RPMI7951 (cell line): ENCODE measurements at places on chromosomes 3 and 15. TPM values are rescaled to one million over a fixed set of nuclear protein-coding genes. Genes with fewer than 3 reads are reported as not detected.

GRK7 gene
- 0.10 TPM in 1 of 2 replicates, not detected in the other for total RNA-seq

GHSR gene
- not detected in 2 replicates for total RNA-seq

PLA2G4E gene
- total RNA-seq, result not detected in 2 replicates

TMEM40 gene
- total RNA-seq, result not detected in 2 replicates

ISG20 gene
- total RNA-seq, result 7.8 and 8.3 TPM in 2 replicates

XCR1 gene
- not detected in 2 replicates for total RNA-seq

AADACL2 gene
- not detected in 2 replicates for total RNA-seq

TMCC1 gene
- 7.2 and 7.3 TPM in 2 replicates for total RNA-seq

GRCh38 chr15:42129364-42129763 lies 27.1 kb downstream of the PLA2G4F start:
- no peak for DNase-seq

- DNase-seq, result peak; percentile 56
Observed at GRCh38 chr3:133662278-133662651, 524 bp upstream of the TOPBP1 start.

- peak; percentile 41 for DNase-seq
Observed at GRCh38 chr3:171122240-171122639, 95.7 kb upstream of the SLC2A2 start.

DNA sequence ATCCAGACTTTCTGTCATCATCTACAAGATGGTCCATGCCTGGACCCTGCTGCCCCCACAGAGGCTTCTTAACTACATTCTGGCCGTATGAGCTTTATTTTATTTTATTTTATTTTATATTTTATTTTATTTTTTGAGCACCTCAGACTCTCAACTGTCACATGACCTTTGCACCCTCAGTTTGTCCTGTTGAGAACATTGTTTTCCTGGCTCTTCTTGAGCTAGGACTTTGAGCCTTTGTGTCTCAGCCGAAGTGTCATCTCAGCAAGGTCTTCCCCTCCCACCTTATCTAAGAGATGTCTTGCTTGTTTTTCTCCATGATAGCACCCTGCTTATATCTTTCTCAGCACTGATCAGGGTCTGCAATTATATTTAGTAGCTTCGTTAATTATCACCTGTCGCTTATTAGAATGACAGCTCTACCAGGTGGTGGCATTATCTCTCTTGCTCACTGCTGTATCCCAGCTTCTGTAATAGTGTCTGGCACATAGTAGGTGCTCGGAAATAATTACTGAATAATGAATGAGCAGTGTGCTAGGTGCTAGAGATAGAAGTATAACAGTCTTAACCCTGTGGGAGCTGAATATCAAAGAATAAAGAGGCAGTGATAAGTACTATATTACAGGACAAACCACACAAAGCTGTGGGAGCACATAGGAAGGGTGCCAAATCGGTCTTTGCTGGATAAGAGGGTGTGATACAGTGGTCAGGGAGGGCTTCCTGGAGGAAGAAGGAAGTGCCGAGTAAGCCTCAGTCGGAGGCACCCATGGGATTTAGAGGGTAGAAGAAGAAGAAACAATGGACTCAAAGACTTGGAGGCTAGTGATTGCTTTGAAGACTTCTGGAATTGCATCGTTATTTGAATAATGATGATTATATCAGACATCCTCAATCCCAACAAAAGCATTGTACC lies 136.2 kb downstream of the ITPR1 start:
- no peak for DNase-seq

DNA sequence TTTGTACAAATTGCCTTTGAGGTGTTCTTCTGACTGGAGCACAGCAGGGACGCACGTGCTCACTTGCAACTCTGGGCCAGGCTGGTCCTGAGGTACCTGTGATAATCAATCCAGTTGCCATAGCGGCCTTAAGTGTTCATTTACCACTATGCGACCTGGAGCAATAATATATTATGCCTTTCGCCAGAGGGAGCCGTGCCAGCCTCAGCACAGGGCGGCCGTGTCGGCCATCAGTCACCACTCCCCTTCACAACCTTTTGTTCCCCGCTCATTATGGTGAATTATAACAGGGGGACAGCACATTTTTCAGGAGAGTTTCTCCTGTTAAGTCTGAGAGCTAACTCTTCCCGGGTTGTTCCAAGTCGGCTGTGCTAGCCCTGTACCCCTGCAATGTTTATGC lies 289.7 kb downstream of the RORA start:
- no peak for DNase-seq

GRCh38 chr3:126476166-126477060 lies 722 bp upstream of the ZXDC start:
- no peak for DNase-seq

- no peak for DNase-seq
Observed at GRCh38 chr15:93110502-93111040, 21.6 kb upstream of the RGMA start.

GRCh38 chr15:95541301-95541700 lies 789.2 kb upstream of the NR2F2 start:
- DNase-seq, result no peak

- no peak for DNase-seq
Observed at GRCh38 chr3:169836078-169836941, 23.6 kb upstream of the LRRC34 start.

DNA sequence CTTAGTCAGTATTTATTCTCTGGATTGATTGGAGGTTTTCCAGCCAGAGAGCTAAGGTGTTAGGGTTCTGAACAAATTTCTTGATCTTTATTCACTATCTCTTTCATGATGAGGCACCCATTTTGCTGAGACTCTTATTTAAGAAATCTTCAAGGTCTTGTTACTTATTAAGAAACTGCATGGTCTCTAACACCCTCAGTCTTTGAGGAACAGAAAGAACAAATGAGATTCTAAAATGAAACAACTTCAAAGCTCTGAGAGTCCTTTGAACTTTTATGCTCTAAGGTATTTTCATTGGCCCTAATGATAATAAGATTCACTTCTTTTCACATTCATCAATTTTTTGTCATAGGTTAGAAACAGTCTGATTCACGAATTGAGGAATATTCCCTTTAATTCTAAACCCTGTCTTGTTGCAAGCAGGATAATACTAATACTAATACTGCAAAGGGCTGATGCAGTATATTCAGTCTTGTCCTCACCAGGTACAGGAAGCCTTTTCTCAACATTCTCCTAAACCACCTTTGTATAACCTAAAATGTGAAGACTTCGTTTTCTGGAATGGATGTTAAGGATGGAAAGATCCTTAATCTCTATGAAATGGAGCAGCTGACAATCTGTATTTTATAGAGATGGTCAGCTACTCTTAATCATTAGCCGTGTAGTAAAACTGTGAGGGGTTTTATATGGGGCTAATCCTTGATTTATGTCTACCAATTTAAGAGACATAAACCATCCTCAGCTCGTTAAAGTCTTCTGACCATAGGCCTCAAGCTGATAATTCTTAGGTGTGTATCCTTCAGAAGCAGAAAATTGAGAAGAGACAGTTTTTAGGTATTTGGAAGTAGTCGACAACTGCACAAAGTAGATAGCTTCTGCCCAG lies 198.3 kb downstream of the OTOL1 start:
- DNase-seq, result no peak

DNA sequence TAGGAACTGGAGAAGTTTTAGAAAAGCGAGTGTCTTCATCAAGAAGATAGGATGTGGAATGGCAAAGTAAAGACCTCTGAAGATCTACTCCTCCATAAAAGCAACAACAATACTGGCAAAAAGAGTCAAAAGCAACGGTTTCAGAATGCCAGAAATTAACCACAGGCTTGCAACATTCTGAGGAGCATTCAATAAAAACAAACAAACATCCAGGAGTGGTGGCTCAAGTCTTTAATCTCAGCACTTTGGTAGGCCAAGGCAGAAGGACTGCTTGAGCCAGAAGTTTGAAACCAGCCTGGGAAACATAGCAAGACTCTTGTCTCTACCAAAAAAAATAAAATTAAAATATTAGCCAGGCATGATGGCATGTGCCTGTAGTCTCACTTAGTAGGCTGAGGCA lies 143.2 kb upstream of the HACD2 start:
- peak; percentile 20 for DNase-seq

GRCh38 chr15:40069178-40070165 lies 30.5 kb upstream of the SRP14 start:
- DNase-seq, result peak; percentile 97

DNA sequence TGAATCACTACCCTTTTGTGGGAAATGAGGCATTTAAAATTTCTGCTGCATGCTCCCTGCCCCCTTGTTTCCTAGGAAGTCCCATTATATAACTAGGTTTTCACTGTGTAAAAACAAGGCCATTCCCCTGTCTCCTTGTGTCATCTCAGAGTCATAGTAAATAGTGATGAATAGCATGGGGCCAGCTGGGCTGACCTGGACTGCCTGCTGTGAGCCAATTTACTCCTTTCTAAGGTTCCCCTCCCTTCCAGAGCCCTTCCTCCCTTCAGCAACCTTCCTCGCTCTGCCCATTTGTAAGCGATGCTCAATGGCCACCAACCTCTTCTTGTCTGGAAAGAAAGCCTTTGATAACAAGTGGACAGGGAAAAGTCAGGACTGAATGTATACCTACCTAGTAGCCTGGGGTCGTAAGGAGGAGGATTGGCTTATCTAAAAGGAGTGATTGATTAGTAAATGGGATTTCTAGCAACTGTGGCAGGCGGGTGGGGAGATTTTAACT lies 11.7 kb downstream of the ITGA11 start:
- peak; percentile 64 for DNase-seq

DNA sequence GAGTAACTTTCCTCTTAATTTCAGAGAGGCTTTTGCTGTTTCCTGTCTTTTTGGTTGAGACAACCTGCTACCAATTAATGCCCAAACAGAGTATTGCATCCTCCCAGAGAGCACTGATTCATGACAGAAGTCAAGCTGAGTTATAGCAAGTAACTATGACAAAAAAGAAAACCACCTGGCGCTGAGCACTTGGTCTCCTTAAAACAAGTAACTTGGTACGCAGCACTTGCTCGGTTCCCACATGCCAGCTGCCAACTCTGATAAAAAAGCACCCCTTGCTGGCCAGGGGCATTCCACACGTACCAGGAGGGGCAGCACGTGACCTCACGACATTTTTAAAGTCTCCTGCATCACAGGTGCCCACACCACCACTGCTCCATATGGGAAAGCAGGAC lies 13.5 kb upstream of the MYO5C start:
- no peak for DNase-seq

GRCh38 chr3:39286771-39287170 lies 6.9 kb upstream of the CX3CR1 start:
- DNase-seq, result no peak

GRCh38 chr3:105368566-105369499 lies 2.1 kb downstream of the ALCAM start:
- peak; percentile 69 for DNase-seq

- no peak for DNase-seq
Observed at GRCh38 chr3:140061211-140061610, 126.2 kb downstream of the CLSTN2 start.

DNA sequence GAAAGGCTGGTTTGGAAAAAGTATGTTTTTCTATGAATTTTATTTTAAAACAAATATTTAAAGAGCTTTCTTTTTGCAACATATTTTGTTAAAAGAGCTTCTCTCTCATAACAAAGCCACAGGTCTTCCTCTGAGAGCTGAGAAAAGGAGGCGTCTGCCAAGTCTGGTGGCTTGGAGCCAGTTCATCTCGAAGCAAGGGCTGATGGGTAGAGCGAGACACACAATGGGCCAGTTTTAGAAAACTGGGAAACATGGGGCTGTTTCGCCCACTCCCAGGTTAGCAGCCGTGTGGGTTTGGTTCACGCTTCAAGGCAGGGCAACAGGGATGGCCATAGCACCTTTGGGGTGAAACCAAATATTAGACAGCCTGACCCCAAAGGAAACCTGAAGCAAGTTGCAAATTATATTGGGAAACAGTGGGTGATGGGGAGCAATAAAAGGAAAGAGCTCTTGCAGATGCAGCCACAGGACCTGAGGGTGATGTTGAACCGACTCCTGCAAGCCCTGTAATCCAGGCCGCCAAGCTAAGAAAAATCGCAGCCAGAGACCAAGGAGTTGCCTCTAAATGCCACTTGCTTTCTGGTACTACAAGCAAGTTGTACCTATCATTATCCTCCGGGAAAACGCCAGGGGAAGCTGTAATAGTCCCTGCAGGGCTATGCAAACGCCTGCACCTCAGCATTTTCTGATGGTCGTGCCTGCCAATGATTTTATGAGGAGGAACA lies 88.4 kb upstream of the GALNT15 start:
- no peak for DNase-seq

- peak; percentile 85 for DNase-seq
Observed at GRCh38 chr3:138347960-138348753, at the start of gene MRAS. TSS of gene MRAS (plus strand) at chr3:138348579. CDS start at chr3:138372884, 24,305 bp downstream.

- peak; percentile 30 for DNase-seq
Observed at GRCh38 chr3:187831125-187832051, 86.1 kb upstream of the BCL6 start.

DNA sequence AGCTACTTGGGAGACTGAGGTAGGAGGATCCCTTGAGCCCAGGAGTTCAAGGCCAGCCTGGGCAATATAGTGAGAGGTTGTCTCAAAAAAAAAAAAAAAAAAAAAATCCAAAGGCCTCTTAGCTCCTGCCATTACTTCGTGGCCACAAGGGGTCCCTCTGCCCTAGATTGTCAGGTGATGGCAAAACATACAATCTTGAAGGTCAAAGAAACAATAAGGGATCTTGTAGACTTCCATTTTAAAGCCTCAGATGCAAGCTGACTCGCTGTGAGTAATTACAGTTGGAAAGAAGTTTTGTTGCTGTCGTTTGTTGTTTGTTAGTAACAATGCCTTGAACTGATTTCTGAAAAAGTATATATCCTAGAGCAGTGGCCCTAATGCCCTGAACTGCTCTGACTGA lies 55.9 kb upstream of the PLCL2 start:
- DNase-seq, result peak; percentile 17

DNA sequence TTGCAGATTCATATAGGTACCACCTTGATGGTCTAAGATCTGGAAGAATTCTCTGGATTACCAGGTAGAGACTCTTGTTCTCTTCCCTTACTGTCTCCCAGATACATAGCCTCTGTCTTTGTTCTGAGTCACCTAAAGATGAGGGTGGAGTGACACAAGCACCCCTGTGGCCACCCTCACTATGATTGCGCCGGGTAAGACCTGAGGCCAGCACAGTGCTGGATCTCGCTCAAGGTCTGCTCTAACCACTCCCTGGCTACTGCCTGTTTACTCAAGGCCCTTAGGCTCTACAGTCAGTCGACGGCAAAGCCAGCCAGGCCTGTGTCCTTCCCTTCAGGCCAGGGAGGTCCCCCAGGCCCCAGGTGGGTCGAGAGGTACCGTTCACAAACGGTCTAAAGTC lies 88.3 kb downstream of the ARHGEF26 start:
- no peak for DNase-seq
